ENCODE measurements at places on chromosomes 5 and 9.

DNA sequence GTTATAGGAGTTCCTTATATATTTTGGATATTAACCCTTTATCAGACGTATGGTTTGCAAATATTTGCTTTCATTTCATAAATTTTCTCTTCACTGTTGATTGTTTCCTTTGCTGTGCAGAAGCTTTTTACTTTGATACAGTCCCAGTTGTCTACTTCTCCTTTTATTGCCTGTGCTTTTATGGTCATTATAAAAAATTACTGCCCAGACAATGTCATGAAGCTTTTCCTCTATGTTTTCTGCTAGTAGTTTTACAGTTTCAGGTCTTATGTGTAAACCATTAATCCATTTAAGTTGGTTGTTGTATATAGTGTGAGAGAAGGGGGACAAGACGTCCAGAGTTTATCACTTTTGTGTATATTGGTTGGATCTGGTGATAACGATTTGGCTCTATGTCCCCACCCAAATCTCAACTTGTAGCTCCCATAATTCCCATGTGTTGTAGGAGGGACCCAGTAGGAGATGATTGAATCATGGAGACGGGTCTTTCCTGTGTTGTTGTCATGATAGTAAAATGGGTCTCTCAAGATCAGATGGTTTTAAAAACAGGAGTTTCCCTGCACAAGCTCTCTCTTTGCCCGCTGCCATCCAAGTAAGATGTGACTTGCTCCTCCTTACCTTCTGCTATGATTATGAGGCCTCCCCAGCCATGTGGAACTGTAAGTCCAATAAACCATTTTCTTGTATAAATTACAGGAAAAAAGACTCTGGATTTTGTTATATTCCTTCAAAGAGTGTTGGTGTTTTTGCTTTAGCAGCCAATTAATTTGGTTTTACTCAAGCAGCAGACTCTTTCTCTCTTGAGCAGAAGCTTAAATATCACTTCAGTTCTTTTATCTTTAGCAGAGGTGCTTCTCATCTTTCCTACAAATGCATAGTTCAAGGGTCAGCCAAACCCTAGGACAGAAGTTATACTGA lies 13.7 kb downstream of the F2R start:
- no peak for DNase-seq

GRCh38 chr5:159174511-159175168 lies 34.7 kb downstream of the RNF145 start:
- no peak for DNase-seq

- DNase-seq = no peak
Observed at GRCh38 chr5:71832812-71833715, 114.0 kb downstream of the CARTPT start.

DNA sequence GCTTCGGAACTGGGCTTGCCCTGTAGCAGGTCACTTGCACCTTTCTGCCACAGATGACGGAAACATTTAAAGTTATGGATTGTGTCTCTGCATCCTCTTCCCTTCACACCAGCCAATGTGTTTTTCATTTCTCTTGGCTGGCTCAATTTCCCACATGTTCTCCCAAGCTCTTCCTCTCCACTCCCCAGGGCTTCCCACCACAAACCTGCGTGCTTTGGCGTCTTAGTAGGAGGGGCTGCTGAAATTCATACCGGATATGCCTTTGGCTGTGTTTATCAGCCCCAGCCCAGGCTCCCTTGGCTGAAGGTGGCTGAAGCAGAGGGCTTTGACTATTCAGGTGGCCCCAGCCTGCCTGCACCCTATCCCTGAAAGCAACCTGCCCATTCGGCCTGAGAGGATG lies 32.1 kb downstream of the ADRB2 start:
- DNase-seq = no peak

GRCh38 chr5:56095579-56096102 lies 100.9 kb upstream of the IL6ST start:
- DNase-seq = no peak

DNA sequence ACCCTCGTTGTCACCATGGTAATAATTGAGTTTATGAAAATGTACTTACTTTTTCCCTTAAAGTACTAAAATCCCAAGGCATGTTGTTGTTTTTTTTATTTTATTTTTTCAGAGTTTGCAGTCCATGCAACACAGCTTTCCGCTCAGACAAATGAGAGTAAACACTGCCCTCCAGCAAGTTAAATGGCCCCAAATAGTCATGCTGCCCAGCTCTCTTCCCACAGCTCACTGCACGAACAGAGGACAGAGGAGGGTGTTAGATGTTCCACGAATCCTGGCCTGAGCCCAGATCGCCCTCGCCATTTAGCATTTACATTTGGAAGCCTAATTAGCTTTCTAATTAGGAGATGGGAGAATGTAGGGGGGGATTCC lies 1.9 kb downstream of the NIM1K start:
- DNase-seq = no peak

- DNase-seq = no peak
Observed at GRCh38 chr5:148880696-148881095, 54.3 kb downstream of the ADRB2 start.

GRCh38 chr5:112929336-112930081 lies 7.5 kb upstream of the REEP5 start:
- DNase-seq = no peak

DNA sequence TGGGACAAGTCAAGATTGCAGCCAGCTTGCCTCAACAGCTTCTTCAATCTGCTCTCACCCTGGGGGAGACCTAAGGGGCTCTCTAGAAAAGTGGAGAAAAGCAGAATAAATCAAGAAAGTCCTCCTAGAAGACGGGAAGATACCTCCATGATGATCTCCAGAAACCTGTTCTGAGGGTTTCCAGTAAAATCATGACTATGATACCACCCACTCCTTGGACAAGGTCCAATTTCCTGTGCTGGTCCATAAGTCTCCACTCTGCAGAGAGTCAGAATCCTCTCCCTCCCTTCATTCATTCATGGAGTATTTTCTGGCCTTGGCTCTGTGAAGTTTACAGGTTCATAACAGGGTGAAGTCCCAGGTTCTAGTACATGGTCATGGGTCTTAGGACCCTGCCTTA lies 168.6 kb downstream of the SLC12A2 start:
- no peak for DNase-seq

DNA sequence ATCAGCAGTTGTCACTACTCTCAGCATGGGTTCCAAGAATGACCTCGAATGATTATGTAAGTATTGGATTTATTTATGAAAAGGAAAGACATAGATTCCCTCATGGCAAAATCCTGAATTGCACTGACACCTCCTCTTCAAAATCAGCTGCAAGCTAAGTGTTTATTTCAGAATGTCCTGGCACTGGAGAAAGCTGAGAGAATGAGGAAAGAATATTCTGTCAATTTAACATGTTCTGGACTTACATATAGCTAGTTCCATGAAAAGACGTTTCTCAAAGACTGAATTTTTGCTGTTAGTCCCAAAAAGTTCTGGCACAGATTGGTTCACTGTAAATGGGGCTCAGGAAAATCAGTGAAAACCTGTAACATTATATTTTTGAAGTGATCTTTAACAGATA lies 120.3 kb downstream of the NREP start:
- DNase-seq = no peak

DNA sequence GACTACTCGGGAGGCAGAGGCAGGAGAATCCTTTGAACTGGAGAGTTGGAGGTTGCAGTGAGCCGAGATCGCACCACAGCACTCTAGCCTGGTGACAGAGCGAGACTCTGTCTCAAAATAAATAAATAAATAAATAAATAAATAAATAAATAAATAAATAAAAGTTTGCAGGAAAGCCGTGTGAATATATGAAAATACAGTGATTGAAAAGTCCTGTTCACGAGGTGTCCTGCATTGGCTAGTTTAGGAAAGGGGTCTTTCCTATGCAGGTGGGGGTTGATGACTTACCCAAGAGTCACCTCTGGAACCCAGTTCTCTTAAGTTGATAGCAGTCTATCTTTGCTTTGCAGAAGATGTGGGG lies 7.3 kb downstream of the TENT4A start:
- no peak for DNase-seq

GRCh38 chr5:57700072-57700471 lies 217.5 kb upstream of the ACTBL2 start:
- DNase-seq = no peak

DNA sequence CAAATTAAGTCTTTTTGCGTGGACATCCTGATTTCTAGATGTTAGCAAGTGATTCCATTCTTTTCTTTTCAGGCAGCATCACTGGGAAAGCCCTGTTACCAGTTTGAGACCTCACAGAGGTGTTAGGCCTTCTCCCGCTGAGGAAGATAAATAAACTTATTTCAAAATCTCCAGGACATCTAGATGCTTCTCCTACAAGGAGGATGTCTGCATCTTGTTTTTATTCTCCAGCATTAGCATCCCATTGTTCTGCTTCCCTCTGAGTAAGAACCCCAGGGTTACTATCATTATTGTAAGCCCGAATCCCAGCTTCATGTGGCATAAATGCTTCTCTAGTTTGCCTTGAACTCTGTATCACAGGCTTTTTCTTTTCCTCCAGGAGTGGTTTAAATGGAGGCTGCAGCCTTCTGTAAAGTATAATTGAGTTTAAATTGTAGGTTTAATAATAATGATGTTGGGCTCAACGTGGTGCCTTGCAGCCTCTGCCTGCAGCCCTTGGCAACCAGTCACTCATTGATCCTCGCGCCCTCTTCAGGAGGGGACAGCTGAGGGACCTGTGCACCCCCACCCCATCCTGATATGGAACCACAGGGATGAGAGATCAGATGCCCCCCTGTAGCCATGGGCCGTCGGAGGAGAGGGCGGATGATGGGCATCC lies 114.9 kb downstream of the PDZD2 start:
- no peak for DNase-seq

DNA sequence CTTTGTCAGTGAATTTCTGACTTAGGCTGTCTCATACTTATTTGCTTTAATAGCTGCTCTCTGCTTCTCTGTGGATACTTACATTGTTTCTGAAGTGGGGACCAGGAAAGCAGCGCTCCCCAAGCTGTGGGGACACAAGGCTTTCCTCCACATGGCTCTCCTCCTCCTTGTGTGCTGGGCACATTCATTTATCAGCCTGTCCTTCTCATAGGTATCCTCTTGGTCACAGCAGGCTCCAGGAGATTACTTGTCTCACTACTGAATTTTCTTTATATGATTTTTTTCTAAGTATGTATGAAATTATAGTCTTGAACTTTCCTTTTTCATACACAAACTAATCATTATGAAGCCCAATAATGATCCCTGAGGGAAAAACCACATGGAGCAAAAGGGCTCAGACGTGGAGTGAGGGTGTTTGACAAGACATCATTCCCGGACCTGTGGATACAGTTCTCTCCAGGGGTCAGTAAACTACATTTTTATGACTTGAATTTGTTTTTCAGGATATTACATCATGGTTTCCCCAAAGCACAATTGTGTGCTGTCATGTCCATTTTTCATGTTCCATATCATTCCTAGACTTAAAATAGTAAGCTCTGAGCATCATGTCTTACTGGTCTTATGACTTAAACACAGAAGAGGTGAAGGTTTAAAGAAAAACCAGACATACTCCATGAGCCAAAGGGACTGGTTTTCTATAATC lies 234.5 kb downstream of the PCSK1 start:
- no peak for DNase-seq

- no peak for DNase-seq
Observed at GRCh38 chr5:67693956-67694809, 497.6 kb upstream of the CD180 start.

DNA sequence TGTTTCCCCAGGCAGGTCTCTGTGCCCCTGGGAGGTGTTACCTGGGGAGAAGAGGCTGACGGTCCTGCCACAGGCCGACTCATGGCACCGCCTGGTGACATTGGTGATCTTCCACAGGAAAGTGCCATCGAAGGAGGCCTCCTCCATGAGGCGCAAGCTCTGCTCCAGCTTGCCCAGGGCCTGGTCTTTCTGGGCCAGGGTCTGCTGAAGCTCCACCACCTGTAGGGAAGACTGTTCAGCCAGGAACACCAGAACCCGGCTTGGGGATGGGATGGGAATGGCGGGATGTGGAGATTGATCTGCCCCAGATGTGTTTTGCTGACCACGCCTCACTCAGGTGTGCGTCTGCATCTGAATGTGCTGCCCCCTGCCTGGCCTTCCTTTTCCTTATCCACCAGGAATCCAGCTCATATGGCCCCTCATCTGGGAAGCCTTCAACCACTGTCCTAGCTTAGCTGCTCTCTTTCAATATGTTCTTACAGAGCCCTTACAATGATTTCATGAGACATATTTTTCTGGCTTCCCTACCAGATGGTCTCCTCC lies 15.2 kb downstream of the TRAF1 start:
- no peak for DNase-seq

GRCh38 chr9:76232861-76233489 lies 161.3 kb downstream of the RFK start:
- no peak for DNase-seq

GRCh38 chr5:103346162-103346748 lies 87.7 kb downstream of the MACIR start:
- no peak for DNase-seq

DNA sequence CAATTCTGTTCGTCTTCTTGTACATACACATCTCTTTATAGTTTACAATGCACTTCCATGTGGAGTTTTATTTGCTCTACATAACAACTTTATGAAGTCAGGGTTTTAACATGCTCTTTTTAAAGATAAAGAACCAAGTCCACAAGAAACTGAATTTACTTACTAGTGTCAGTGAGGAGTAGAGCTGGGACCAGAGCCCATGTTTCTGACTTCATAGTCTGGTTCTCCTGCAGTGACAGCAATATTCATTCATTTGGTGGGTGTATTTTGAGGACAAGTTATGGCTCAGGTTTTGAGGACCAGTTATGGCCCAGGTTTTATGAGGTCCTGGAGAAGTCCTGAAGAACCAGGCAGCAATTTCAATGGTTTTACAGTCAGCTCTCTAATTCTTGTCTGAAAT lies 481.9 kb upstream of the TNC start:
- DNase-seq = no peak

DNA sequence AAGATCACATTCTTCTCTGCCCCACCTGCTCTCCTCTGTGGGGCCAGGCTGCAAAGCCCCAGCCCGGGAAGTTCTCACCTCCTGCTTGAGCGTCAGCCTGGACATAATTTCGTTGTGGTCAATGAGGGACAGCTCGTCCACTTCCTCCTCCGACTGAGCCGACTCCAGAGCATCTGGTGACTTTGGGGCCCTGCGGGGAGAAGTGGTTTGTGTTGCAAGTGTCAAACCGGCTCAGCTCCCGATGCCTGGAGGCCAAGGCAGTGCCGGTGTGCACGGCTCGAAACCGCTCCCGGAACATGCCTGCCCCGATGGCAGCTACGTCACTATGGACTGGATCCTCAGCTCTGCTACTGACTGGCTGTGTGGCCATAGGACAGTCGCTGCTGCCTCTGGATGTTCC lies 52.8 kb downstream of the PRRT1B start:
- DNase-seq = no peak

DNA sequence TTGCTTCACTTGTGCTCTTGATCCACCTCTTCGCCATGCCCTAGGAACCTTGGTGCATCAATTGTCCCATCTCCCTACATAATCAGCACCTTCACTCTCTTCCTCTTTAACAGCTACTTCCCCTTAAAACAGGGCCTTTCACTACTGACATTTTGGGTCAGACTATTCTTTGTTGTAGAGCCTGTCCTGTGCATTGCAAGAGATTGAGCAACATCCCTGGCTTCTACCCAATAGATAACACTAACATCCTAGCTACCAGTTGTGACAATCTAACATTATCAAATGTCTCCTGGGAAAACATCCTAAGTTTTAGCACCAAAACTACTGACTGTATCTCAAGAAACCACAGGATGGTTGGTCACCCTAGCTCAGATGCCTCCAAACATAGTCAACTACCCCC lies 854.3 kb upstream of the DMAC1 start:
- no peak for DNase-seq

GRCh38 chr5:143682929-143683386 lies 129.0 kb upstream of the HMHB1 start:
- DNase-seq = no peak

All from CD4-positive, alpha-beta T cell treated with Interleukin-6 at 100 ng/mL for 8 hours (primary cell).